ENCODE measurements at places on chromosomes 1 and 21.

DNA sequence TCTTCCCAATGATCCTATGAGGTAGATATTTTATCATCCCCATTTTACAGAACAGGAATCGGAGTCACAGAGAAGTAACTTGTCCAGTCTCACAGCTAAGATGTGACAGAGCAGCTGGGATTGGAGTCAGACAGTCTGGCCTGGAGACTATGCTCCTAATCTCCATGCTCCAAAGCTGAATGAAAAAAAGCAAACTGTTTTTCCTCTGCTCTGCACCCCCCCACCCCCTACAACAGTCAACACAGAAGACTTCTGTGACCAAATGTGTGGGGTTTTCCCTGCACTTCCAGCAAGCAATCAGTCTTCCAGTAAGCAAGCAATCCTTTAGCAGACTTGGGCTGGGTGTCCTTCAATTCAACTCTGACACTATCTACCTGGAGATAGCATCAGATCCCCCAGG lies 33.2 kb downstream of the KIRREL1 start:
- no peak overlapping the region for H3K4me3 ChIP-seq
- H3K36me3 ChIP-seq: no peaks in the 10 kb centered on the region
- H3K4me1 ChIP-seq: no peaks in the 10 kb centered on the region
- H3K27ac ChIP-seq: no peak overlapping the region
- H3K27me3 ChIP-seq: peaks cover 4% of the 10 kb centered on the region
- DNase-seq: no peak

DNA sequence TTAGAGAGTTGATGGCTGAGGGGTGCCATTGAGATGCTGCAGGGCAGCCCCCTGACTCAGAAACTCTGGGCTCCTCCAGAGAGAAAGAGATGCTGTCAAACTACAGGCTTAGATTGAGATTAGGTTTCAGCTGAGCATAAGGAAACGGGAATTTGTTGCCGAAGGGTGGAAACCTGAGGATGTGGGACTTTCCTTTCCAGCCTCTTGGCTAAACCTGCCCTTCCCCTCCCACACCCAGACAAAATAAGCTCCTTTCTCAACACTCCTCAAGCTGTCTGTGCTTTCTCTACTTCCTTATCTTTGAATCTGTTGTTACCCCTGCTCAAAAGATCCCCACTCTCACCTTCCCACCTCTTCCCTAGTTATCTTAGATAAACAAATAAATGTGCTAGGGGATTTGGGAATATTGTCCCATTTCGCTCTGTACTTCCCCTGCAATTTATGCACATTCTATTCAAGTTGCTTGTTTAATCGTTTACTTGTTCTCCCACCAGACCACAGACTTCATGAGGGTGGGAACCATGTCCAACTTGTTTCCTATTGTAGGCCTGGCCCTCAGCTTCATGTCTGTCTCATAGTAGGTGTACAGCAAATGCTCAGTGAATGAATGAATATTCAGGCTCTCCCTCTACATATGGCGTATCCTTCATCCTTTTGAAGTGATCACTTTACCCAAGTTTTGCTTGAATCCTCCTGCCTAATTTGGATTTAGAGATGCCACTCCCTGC lies 30.6 kb upstream of the MARK1 start:
- no peaks in the 10 kb centered on the region for H3K4me1 ChIP-seq
- no peak overlapping the region for H3K27ac ChIP-seq
- no peak for DNase-seq
- H3K4me3 ChIP-seq: no peak overlapping the region
- no peaks in the 10 kb centered on the region for H3K36me3 ChIP-seq

- H3K27ac ChIP-seq: no peak overlapping the region
- no peak for DNase-seq
- no peaks in the 10 kb centered on the region for H3K27me3 ChIP-seq
- H3K4me3 ChIP-seq: no peak overlapping the region
- H3K36me3 ChIP-seq: peaks cover 15% of the 10 kb centered on the region
These were observed 9.6 kb downstream of the GCLM start for GRCh38 chr1:93899543-93900207.

GRCh38 chr1:115251340-115251748 lies 86.7 kb downstream of the NGF start:
- no peak overlapping the region for H3K4me3 ChIP-seq
- H3K36me3 ChIP-seq: no peaks in the 10 kb centered on the region
- H3K27ac ChIP-seq: no peak overlapping the region
- H3K4me1 ChIP-seq: no peaks in the 10 kb centered on the region
- no peak for DNase-seq

DNA sequence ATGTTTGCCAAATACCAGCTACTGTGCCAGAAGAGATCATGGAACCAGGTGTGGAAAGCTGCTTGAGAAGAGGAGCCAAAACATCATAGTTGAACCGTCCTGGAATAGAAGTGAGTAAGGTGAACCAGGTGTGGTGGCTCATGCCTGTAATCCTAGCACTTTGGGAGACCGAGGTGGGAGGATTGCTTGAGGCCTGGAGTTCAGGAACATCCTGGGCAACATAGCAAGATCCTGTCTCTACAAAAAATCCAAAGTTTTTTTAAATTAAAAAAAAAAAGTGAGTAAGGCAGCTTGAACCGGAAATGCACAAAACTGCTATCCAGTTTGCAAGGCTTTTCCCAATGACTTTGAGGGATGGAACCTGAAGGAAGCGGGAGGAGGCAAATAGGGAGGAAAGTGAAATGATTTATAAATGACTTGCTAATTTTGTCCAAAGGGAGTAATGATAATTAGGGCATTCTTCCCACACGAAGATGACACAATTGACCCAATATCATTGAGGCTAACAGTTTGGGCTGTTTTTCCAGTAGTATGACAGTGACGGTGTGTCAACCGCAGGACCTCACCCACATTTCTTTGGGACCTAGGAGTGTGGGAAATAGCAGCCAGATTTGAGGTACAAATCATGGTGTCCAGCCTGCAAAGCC lies 1.5 kb upstream of the CNN3 start:
- peak overlapping the region; percentile 81 for H3K4me3 ChIP-seq
- H3K27me3 ChIP-seq: peaks cover 32% of the 10 kb centered on the region
- H3K4me1 ChIP-seq: peaks cover 17% of the 10 kb centered on the region
- DNase-seq: no peak
- H3K36me3 ChIP-seq: peaks cover 1% of the 10 kb centered on the region

GRCh38 chr1:22111115-22111514 lies 31.8 kb downstream of the WNT4 start:
- H3K4me3 ChIP-seq: no peak overlapping the region
- H3K27me3 ChIP-seq: no peaks in the 10 kb centered on the region
- no peak overlapping the region for H3K27ac ChIP-seq
- H3K4me1 ChIP-seq: peaks cover 17% of the 10 kb centered on the region
- DNase-seq: no peak
- H3K36me3 ChIP-seq: peaks cover 16% of the 10 kb centered on the region
